ENCODE measurements at places on chromosomes 1 and 21. TPM values are rescaled to one million over a fixed set of nuclear protein-coding genes. Genes with fewer than 3 reads are reported as not detected.

Gene VANGL2
- total RNA-seq: 11.1 TPM

Gene KCNJ6
- not detected for total RNA-seq

- H3K27me3 ChIP-seq: 0 out of 2 replicates have a peak, but pooled peaks cover 3% of the 10 kb centered on the region
- no peak overlapping the region for H3K4me3 ChIP-seq
- no peaks in the 10 kb centered on the region for H3K36me3 ChIP-seq
- peaks cover 6% of the 10 kb centered on the region for H3K4me1 ChIP-seq
- no peak overlapping the region for H3K27ac ChIP-seq
These were observed 14.0 kb upstream of the SYNC start for GRCh38 chr1:32716312-32717148.

DNA sequence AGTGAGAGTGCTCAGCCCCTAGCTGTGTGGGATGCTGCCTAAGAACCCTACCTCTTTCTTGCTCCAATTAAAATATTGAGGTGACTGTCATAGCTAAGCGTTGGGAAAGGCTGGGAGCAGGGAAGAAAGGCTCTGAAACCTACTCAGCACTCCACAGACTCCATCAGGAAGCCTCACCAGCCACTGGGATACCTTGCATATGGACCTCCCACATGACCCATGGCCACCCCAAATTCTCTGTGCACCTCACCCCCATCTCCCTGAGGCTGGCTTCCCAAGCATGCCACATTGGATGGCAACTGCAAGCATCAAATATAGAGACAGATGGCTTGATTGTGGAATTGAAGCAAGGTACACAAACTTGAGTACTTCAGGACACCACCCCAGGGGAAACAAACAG, 41.8 kb downstream of the FLVCR1 start:
- H3K36me3 ChIP-seq: peaks cover 49% of the 10 kb centered on the region
- H3K4me3 ChIP-seq: no peak overlapping the region
- H3K27me3 ChIP-seq: no peaks in the 10 kb centered on the region
- H3K27ac ChIP-seq: no peak overlapping the region

All from SJCRH30 (cell line).